Iris pigment epithelial cell (primary cell): ENCODE measurements at places on chromosomes 12 and 14.
A peak's percentile ranks its signal among the peaks of the same experiment; 100 is the strongest.

GRCh38 chr14:60485598-60486251 is at the start of gene C14orf39:
C14orf39 (minus strand) TSS chr14:60486063; CDS start chr14:60485078, 985 bp downstream.
- peak; percentile 34 for DNase-seq

DNA sequence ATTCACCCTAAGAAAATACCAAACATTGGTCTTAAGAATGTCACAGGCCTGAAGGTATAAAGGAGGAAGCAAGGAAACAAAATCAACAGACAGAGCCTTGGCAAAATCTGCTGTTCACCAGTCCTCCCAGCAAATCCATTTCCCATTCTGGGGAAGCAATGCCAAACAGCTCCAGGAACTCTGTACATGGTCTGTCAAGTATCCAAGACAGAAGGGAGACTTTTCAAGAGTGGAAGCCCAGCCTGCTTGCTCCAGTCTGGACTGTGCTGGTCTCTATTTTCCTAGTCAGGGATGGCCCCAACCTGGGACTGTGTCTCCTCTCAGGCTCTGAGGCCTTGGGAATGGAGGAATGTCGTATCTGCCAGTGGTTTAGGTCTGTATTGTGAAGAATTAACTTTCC is 251.5 kb downstream of the DAD1 start:
- DNase-seq, result no peak

DNA sequence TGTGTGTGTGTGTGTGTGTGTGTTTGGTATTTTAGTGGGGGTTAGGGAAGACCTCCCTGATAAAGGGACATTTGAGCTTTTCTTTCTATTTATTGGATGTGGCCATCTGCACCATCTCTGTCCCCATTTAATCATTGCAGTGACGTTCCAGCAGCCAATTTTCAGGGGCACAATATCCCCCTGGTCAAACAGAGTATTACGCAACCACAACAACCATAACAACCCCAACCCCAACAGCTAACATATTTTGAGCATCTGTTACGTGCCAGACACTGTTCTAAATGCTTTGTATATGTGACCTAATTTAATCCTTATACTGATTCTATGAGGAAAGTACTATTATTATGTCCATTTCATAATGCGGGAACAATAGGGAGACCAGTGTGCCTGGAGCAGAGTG is 87.4 kb downstream of the TTC8 start:
- no peak for DNase-seq

DNA sequence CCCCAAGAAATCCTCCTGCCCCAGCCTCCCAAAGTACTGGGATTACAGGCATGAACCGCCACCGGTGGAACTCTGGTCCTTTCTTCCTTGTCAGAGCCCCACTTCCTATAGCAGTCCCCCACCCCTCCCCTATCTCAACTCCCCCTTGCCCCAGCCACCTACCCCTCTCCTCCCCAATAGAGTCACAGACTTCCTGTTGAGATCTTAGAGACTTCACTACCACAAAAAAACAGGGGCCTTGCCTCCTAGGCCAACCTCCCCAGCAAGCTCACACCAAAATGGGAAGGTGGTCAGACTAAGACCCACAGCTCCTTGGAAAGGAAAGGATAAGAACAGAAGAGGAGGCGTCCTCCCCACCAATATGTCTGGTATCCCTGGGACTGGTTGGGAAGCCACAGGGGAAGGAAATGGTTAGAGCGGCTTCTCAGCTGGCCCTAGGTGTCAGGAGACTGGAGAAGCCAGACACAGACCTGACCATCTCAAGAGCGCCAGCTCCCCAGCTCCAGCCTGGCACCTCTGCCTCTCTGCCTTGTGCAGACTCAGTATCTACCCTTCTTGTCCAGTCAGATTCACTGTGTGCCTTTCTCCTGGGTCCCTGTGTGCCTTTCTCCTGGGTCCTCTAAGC is 8.5 kb downstream of the ITGB7 start:
- no peak for DNase-seq

- DNase-seq, result no peak
Observed at GRCh38 chr14:32300136-32300535, 29.0 kb upstream of the AKAP6 start.

DNA sequence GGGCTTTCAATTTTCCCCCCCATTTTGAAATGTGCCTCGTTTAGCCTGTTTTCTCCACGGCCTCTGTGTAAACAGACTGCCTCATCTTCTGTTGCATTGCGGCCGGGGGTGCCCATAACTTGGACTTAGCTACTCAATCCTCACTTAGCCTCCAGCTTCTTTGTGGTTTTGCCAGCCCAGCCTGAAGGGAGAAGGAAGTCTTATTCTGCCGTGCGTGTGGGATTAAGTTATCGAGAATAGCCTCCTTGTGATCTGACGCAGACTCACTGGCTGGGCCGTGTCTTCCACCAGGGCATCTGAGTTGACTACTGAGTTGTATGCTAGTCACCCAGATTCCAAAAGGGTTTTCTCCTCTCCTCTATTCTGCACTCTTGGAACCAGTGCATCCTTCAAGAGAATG is 8.1 kb downstream of the PRKAB1 start:
- DNase-seq, result no peak

DNA sequence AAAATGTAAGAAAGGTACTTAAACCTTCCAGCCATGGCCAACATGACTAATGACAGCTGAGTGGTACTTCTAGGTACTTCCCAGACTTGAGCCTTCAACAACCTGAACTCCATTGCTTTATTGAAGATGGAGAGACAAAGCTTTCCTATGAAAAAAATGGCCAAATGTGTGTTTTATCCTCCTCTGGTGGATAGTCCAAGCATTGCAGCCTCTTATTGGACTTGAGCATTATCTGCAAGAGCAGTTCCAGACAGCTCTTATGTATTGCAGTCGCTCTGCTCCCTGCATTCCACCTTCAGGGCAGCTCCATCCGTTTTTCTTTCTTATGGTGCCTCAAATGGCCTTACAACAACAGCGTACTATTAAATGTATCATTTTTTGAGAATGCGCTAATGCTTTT is 588.2 kb downstream of the NRXN3 start:
- peak; percentile 32 for DNase-seq

- no peak for DNase-seq
Observed at GRCh38 chr12:76652402-76652801, 92.8 kb upstream of the OSBPL8 start.

DNA sequence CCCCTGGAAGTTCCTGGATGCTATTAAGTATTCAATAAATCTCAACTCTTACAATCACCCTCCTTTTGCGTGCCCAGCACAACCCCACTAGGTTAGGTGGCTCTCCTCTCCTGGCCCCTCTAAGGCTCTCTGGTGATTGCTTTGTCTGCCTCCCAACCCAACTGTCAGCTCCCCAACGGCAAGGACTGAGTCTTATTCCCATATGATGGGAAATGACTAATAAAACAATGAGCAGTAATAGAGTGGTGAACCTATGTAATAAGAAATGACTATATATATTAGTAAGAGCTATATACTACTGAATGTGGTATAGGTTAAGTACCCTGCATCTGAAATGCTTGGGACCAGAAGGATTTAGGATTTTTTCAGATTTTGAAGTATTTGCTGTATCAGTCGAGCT is 8.1 kb downstream of the APPL2 start:
- no peak for DNase-seq

- DNase-seq, result peak; percentile 80
Observed at GRCh38 chr12:12835378-12836146, 22.4 kb downstream of the DDX47 start.

GRCh38 chr12:44771485-44772021 is 104.6 kb downstream of the NELL2 start:
- DNase-seq, result no peak

DNA sequence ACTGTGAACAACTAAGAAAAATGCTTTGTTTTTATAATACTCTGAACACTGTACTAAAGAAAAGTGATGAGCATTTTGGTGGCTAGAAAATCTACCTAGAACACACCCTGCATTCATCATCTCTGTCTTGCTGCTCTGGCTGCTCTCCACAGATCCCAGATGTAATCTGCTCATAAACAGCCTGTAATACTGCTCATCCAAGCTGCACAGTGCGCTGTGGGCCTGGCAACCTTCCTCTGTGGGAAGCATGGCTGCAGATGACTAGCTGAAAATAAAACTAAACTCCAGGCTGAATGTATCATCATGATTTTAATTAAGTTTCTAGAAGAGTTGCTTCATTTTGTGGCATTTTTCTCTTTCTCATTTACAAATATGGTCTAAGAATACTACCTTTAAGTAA is 200.7 kb downstream of the SLC2A13 start:
- peak; percentile 12 for DNase-seq

DNA sequence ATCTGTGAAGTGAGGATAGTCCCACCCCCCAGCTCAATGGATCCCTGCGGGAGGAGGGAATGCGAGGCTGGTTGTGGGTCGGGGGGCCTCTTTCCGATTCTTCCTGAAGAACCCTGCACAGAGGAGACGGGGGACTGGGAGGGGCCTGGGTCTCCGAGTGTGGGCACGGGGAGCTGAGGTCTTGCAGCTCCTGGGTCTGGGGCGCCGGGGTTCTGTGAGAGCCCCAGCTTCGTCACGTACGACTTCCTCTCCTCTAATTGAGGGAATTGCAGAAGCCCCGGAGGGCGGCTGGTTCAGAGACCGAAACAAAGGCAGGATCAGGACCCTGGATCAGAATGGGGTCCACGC is 66.6 kb downstream of the DIO3 start:
- no peak for DNase-seq

DNA sequence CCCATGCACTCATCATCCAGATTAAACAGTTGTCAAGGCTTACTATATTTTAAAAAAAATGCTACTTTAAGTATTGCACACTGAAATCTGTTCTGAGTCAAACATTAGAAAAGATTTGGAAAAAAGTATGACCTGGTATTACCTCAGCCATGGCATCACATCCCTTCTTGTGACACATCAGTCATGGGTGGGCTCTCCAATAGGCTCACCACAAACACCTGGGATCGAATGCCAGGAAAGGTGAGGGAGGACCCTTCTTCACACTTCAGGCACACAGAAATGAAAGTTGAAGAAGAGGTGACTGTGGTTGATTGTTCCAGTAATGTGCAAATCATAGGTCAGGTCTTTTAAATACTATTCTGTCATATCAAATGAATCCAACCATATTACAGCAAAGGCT is 36.6 kb upstream of the GZMB start:
- no peak for DNase-seq

DNA sequence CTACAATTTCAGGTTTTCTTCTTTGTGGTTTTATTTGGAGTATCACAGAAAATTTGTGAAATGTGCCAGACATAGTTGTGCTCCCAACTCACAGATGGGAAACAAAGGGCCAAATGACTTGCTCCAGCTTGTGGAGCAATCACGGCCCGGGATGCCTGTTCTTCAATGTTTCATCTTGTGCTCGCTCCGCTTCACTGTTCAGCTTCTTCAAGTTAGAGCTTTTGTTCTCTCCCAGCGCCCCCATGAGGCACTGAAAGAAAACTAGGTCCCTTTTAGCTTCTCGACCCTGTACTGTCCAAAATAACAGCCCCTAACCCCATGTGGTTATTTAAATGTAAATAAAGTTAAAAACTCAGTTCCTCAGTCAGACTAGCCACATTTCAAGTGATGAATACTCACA is 187.9 kb upstream of the STXBP6 start:
- no peak for DNase-seq

- no peak for DNase-seq
Observed at GRCh38 chr12:52305921-52306705, 14.8 kb upstream of the KRT81 start.

DNA sequence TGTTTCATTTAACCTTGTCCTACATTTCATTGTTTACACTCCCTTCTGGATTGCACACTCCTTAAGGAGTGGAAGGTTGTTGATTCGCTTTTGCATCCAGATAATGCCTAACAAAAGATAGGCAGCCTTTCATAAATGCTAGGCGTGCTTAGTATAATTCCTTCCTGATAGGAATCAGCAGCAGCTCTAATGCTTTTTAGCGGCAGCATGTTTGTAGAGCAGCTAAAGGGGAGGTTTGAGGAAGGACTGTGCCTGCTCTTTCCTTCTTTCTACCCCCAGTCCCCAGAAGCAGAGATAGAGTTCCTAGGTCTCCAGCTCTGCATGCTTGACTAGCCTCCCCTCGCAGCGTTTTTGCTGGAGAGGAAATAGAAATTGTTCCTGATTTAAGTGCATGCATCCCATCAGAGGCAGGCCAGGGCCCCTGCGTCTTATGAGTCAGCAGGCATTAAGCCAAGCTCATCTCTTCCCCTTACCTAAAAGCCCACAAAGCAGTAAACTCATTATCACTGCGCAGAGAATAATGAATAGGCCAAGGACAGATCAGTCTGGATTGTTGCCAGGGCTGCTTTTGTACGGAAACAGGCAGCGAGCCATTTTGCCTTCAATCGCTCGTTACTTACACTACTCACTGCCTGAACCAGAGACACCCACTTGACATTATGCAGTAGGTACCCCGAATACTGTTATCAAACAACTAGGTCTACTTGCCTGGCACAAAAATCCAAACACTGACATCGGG is 14.0 kb upstream of the TBPL2 start:
- DNase-seq, result peak; percentile 85

GRCh38 chr14:76480426-76480825 is 104.5 kb downstream of the ESRRB start:
- DNase-seq, result no peak

GRCh38 chr12:109912855-109913321 is 12.8 kb downstream of the TCHP start:
- DNase-seq, result peak; percentile 11
